ENCODE measurements at places on chromosomes 11 and 22.

- peak; percentile 67 for DNase-seq
Observed at GRCh38 chr11:112655371-112655770, 305.8 kb upstream of the NCAM1 start.

- DNase-seq, result no peak
Observed at GRCh38 chr11:1042626-1043562, 6.4 kb upstream of the MUC6 start.

DNA sequence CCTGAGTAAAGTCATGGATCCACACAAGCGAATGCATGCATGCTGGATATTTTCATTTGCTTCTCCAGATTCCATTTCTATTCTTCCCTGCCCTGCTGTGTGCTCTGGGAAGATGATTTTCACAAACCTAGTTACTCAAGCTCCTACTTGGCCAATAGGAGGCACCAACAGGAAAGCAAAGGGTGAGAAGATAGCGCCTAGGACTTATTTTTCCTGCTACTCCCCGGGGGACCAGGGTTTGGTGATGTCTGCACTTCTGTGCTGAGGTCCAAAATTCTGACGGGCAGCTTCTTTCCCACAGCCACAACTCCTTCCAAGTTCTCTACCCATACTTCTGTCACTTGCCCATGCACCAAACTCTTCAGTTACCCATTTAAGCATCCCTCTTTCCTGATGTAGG lies 509.3 kb upstream of the TENM4 start:
- DNase-seq, result no peak

GRCh38 chr22:19806213-19807160 lies 45.9 kb downstream of the TBX1 start:
- DNase-seq, result no peak

DNA sequence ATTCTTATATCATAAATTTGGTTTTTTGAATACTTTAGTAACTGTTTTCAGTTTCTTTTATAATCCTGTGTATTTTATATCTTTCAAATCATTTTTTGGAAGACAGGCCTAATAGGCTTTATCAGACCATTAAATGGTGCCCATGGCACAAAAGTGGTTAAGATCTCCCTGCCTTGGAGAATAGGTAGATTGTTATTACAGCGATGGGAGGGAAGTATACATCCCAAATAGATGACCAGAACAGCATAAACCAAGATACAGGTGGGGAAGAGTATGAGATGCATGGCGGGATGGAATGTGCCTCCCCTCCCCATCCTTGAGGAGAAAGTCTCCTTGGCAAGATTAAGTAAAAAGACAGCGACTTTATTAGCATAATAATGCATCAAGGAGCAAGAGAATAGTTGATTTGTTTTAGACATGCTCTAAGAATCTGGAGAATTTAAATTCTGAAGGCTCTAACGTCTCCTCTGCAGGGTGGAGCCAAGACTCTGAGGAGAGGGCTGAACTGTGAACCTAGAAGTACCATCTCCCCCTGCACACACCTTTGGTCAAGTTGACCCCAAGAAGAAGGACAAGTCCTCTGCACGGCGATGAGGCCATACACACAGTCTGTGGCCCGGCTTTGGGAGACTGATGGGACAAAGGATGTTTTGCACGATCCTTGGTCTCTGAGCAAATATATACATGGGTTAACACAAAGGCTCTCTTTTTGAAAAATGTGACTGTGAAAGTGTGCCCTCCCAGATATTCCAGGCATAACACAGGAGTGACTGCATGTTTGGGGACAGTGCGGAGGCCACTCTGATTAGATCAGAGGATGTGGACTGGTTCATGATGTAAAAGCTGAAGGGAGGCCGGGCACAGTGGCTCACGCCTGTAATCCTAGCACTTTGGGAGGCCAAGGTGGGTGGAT lies 61.1 kb upstream of the SLC35C1 start:
- no peak for DNase-seq

GRCh38 chr11:115202900-115203552 lies 301.2 kb downstream of the CADM1 start:
- no peak for DNase-seq

DNA sequence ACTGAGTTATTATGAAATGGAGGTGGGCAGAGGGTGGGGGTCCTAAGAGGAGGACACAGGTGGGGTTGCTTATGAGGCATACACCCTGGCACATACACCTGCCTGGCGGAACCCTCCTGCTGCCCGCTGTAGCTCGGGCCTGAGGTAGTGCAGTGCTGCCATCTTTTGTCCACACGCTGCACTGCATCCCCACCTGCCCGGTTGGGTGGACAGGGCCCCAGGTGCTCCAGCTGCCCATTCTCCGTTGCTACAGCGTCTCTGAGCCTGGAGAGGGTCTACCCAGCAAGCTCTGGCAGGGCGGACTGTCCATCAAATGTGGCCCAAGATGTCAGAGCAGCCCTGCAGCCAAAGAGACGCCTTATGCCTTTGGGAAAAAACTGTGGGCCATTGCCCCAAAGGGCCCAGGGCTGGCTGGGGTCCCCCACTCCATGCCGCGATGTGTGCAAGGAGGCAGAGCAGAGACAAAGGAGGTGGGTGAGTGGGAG lies 131.2 kb downstream of the BUD13 start:
- DNase-seq, result no peak

DNA sequence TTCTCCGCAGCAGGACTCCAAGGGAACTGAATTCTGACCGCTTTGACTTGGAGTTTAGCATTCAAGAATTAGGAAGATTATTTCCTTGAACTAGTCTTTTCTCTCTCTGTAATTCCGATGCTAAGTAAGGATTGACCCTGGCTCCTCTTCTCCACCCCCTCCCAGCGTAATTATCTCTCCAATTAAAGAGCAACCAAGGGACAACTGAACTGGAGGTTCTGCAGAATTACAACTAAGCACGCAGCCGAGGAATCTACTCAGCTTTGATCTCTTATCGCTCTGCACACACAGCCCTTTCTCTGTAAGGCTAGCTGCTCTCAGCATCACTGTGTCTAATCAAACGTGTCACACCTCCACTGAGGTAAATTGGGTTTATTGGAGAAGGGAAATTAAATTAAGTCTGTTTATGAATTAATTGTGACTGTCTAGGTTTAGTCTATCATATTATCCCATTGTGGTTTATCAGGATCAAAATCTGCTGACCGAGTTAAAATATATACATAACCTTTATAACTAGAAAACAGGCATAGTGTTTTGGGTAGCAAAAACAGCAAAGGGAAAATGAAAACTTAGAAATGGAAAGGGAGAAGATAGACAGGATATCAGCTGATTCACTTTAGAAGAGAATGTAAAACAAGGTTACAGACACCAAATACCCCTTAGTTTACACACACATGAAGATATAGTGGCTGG lies 241.3 kb upstream of the LARGE1 start:
- no peak for DNase-seq

GRCh38 chr11:119263352-119263940 lies 53.5 kb downstream of the MCAM start:
- no peak for DNase-seq

- no peak for DNase-seq
Observed at GRCh38 chr22:21673534-21674321, 7.9 kb downstream of the PPIL2 start.

- DNase-seq, result no peak
Observed at GRCh38 chr11:119284344-119285157, 32.4 kb downstream of the MCAM start.

DNA sequence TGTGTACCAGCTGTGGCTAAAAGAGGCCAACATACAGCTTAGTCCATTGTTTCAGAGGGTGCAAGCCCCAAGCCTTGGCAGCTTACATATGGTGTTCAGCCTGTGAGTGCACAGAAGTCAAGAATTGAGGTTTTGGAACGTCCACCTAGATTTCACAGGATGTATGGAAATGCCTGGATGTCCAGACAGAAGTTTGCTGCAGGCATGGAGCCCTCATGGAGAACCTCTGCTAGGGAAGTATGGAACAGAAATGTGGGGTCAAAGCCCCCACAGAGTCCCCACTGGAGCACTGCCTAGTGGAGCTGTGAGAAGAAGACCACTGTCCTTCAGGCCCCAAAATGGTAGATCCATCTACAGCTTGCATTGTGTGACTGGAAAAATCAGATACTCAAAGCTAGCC lies 42.2 kb upstream of the PTH start:
- no peak for DNase-seq

DNA sequence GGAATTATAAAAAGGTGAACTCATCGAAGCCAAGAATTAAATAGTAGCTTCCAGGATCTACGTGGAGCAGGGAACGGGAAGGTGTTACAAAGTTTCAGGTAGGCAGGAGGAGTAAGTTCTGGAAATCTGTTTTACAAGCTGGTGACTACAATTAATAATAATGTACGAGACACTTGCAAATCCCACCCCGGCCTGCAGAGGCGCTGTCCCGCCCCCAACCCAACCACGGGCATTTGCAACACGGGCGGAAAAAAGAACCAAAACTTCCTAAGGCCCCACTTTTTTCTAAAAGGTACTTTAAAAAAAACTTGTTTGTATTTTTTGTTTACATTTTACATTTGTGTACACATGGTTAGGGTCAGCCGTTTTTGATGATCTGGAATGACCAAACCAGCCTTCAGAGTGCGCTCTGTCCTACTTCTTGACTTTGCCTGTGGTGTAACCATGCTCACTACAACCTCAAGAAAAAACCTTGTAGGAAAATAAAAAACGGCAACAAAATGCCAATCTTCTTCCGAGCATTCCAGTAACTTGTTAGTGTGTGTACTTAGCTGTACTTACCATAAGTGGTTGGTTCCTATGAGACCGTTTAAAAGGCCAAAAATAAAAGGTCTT lies 449.6 kb upstream of the B3GAT1 start:
- DNase-seq, result no peak

- DNase-seq, result no peak
Observed at GRCh38 chr11:67022961-67023956, at the start of gene SYT12. Gene SYT12 (plus strand): TSS chr11:67023134. CDS start chr11:67030145, 7,011 bp downstream.

GRCh38 chr22:23115369-23115768 lies 26.4 kb downstream of the RSPH14 start:
- DNase-seq, result no peak

DNA sequence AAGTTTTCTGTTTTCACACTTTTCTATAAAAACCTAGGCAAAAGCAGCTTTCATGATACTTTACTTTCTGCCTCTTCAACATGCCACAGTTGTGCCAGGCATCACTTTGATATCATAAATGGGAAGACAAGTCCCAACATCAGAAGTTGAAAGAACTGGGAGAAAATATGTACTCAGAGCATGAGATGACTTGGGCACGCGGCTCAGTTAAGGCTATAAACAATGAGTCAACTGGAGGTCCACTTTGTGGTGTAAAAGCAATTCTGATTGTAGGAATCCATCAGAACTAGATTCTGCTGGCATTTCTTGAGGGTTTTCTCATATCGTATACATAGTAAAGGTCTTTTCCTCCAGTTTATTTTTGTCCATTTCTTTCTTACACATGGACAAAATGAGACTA lies 109.7 kb upstream of the USP47 start:
- DNase-seq, result no peak

DNA sequence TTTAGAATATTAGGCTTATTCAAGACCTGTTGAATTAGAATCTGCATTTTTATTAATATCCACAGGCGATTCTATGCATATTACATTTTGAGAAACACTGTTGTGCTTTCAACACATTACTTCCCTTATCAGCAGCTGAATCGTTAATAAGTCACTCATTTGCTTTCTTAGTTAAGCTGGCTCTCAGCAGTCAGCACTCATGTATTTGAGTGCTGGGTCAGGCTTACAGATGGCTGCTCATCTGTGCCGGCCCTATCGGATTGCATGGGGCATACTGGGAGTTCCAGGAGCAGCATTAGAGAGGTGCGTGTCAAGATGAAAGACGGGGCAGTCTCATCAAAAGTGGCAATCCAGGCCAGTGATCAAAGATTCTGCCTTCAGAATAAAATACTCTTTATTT lies 10.8 kb upstream of the OR51L1 start:
- no peak for DNase-seq

- DNase-seq, result no peak
Observed at GRCh38 chr11:113493206-113493605, 18.0 kb upstream of the DRD2 start.

DNA sequence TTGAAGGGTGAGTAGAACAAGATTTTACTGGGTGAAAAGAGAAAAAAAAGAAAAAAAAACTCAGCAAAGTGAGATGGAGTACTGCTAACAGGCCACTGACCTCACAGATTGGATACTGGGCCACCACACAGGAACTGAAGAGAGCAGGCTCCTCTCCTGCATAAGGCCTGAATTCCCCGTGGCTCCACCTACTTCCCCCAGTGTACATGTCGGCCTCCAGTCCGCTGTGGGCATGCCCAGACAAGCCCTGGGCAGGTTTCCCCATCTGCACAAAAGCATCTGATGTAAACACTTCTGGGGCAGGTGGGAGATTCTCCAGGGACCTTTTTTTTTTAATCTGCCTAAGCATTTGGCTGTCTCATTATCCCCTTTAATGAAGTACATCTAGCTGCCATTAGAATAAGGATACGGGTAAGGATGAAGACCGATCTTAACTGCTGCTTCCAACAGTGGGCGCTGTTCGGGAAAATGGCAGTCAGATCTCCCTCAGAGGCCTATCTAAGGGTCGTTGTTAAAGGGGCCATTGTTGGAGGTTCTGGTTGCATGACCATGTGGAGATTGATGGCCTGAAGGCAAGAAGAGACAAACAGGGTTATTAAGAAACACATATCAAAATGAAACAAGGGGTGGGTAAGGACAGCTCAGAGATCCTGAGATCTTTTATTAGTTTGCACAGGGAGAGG lies 48.5 kb downstream of the MS4A13 start:
- no peak for DNase-seq

DNA sequence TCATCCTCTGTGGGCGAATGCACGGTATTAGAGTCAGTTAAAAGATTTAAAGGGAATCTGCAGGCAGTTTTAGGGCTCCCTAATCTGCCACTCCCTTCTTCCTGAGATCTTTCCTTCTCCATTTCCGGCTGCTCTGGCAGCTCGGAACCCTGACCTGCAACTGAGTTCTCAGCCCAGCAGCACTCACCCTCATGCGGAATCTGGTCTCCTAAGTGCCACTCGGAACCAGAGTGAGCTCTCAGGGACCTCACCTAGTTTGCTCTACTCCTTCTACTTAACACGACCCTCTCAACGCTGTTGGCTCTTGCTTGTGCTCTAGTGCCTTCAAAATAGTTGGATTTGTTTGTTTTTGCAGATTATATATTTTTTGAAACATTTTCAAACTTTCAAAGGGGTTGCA lies 19.3 kb upstream of the IL10RA start:
- DNase-seq, result no peak

- no peak for DNase-seq
Observed at GRCh38 chr11:20561915-20562314, 37.5 kb upstream of the SLC6A5 start.

DNA sequence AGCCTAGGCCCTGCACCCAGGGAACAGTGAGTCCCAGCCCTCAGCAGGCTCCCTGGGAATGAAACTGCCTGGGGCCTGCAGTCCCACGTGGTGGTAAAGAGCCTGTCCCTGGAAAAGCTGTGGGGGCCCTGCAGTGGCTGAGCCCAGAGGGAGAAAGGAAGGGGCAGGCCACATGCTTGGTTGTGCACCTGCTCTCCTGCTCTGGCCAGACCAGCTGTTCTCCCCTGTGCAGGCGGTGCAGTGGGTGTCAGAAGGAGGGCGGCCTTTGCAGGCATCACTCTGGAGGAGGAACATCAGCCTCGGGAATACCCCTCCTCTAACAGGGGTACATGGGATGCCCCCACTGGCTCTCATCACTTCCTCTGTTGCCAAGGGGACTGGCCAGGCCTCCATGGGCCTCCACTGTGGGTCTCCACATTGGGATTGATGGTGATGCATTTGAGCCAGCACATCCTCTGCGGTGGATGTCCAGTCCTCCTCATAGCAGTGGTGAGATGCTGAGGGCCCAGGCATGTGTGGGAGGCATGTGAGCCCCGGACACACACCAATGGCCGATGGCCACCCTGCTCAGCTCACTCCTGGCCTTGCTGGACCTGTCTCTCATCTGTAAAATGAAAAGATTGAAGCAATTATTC lies 690.4 kb downstream of the BRD1 start:
- DNase-seq, result no peak

Measured in hypothalamus (tissue), 51 donors.